ENCODE measurements at places on chromosomes 16 and 17.

GRCh38 chr16:89574681-89575246 lies 794 bp upstream of the CPNE7 start:
- no peak for DNase-seq

DNA sequence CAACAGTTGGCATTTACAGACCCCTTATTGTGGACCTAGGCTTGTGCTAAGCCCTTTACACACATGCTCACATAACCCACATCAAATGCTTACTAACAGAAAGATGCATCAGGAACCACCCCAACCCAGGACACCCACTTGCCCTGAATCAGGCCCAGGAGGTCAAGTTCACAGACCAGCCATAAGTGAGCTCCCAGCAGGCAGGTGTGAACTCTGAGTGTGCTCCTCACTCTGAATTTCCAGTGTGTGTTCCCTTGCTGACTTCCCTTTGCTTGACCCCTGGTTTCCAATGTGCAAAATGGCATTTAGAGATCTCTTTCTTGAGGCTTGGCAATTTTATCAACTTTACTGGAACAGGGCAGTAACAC lies 87.0 kb downstream of the BMERB1 start:
- DNase-seq, result no peak

GRCh38 chr17:80461528-80462160 lies 14.8 kb downstream of the NPTX1 start:
- no peak for DNase-seq

GRCh38 chr17:10556301-10557005 lies 7.0 kb upstream of the MYH2 start:
- DNase-seq, result no peak

GRCh38 chr17:74637926-74638325 lies 14.4 kb upstream of the CD300E start:
- no peak for DNase-seq

GRCh38 chr16:84942786-84943185 lies 68.5 kb downstream of the ZDHHC7 start:
- no peak for DNase-seq

Data from stimulated activated CD8-positive, alpha-beta memory T cell treated with anti-CD3 and anti-CD28 coated beads, Interleukin-2, amount 100 ng/mL, for 1 hour (primary cell).